ENCODE measurements at places on chromosomes 16 and 17. TPM values are rescaled to one million over a fixed set of nuclear protein-coding genes. Genes with fewer than 3 reads are reported as not detected.

- no peak for DNase-seq
Measured at GRCh38 chr16:49697631-49698452, 158.1 kb downstream of the ZNF423 start.

DNA sequence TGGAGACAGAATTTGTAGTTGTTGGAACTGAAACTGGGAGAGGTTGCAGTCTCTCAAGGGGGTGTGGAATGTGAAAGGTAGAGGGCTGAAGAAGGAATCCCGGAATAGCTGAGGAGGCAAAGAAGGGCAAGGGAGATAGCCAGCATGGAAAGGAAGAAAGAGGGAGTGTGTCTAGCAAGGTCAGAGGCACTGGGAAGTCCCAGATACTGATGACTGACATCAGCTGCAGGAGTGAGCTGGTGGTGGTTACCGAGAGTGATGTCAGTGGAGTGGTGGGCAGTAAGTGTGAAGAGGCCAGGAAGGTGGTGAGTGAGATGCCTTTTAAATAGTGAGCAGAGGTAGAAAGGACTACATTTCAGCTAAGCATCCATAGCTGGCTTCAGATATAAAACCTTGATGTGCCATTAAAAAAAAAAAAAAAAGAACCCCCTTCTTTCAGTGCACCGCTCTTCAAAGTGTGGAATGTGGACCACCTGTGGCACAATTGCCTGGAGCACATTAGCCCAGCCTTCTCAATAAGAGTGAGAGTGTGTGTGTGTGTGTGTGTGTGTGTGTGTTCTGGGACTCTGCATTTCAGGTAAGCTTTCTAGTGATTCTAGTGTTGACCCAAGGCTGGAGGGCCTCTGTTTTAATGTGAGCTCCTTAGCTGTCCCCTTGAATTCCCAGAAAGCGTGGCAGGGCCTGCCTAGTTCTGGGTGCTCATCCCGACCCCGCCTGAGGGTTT is 8.5 kb downstream of the PRMT7 start:
- no peak for DNase-seq

The PRSS8 gene
- 59.2 TPM for polyA plus RNA-seq

The SLC52A1 gene
- 0.21 TPM for polyA plus RNA-seq

The WSCD1 gene
- 6.8 TPM for polyA plus RNA-seq

The CLEC18B gene
- 0.23 TPM for polyA plus RNA-seq

Measured in GM23338 (cell line).